Activated CD4-positive, CD25-positive, alpha-beta regulatory T cell (primary cell): ENCODE measurements at places on chromosomes 12 and 14.

- DNase-seq = no peak
Measured at GRCh38 chr14:54857830-54858269, 44.8 kb downstream of the GCH1 start.

GRCh38 chr12:57564178-57564740 is 14.4 kb downstream of the KIF5A start:
- no peak for DNase-seq

- DNase-seq = no peak
Measured at GRCh38 chr12:54053003-54053750, 458 bp upstream of the HOXC4 start.

- DNase-seq = no peak
Measured at GRCh38 chr12:25283006-25283405, 32.3 kb upstream of the KRAS start.
